ENCODE measurements at places on chromosomes 4 and X.
A peak's percentile ranks its signal among the peaks of the same experiment; 100 is the strongest.

- no peak for DNase-seq
Observed at GRCh38 chr4:108029731-108030130, 40.0 kb downstream of the HADH start.

DNA sequence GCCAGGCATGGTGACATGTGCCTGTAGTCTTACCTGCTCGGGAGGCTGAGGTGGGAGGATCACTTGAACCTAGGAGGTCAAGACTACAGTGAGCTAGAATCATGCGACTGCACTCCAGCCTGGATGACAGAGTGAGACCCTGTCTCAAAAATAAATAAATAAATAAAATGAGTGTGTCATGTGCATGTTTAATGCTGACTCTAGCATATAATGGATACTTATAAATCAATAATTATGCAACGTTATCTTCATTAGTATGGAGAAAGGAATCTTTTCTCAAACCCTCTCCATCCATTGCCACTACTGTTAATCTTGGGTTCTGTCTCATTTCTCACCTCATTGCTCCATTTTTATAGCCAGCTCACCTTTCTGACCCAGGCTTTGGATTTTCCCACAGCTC lies 189.5 kb upstream of the RPL34 start:
- DNase-seq: no peak

GRCh38 chrX:153633048-153633447 lies 14.0 kb upstream of the DUSP9 start:
- no peak for DNase-seq

GRCh38 chrX:8090482-8090881 lies 80.6 kb downstream of the VCX2 start:
- DNase-seq: no peak

DNA sequence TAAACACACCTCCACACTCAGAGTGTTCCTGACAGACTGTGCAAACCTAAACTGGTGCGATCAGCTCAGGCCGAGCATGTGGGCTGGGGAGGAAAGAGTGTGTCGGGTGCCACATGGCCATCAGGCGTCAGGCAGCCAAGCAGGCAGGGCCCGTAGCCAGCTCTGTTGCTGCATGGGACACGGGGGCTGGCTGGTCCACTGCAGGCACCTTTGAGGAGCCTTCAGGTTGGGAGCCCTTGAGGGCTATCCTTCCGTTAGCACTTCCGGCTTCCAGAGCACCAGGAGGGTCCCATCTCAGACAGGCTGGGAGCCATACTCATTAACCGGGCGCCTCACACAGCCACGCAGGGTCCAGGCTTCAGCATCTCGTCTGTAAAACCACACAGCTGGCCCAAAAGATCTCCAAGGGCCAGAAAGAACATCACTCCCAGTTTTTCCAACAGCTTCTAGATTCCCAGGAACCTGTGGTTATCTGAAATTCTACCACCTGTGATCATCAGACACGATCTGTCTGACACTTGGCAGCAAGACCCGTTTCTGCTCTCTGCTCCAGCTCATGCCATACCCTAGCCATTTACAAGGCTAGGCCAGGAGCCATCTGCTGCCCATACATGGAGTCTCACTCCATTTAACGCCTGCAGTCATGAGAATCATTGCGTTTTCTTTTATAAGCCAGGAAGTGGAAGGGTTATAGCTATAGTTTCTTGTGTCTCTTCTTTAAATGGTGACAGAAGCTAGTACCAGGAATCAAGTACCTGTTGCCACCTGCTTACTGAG lies 87.5 kb downstream of the NSUN7 start:
- peak; percentile 33 for DNase-seq

- DNase-seq: no peak
Observed at GRCh38 chr4:152524427-152524826, 11.5 kb downstream of the FBXW7 start.

Data from midbrain (tissue), 1 donor.